ENCODE measurements at places on chromosomes 4 and X.

DNA sequence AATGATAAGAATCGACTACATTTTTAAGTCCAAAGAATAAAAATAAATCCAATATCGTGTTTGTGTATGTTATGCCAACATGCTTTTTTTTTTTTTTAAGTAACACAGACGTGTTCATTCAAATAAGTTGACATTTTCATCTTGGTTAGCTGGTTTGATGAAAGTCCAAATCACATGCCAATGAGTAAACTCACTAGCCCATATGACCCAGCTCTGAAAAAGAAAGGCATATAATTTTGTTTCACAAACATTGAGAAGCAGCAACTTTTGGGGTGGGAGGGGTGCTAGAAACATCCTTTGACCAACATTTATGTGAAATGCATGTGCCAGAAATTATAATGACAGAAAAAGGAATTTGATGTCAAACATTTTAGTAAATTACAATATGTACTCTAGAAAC is 61.6 kb upstream of the SPP1 start:
- DNase-seq, result no peak

GRCh38 chrX:7586126-7586525 is 256.8 kb upstream of the VCX start:
- DNase-seq, result no peak

GRCh38 chr4:80213117-80213815 is 16.0 kb downstream of the PRDM8 start:
- no peak for DNase-seq

GRCh38 chr4:1139860-1140259 is 26.5 kb upstream of the RNF212 start:
- DNase-seq, result no peak

- no peak for DNase-seq
Measured at GRCh38 chrX:107676559-107677378, 48.5 kb downstream of the PRPS1 start.

- no peak for DNase-seq
Measured at GRCh38 chr4:83230928-83231327, 53.7 kb downstream of the COQ2 start.

All from stimulated activated CD8-positive, alpha-beta memory T cell treated with anti-CD3 and anti-CD28 coated beads, Interleukin-2, amount 100 ng/mL, for 48 hours (primary cell).